ENCODE measurements at places on chromosomes 16 and 17.

GRCh38 chr17:38674014-38674748 is 576 bp downstream of the EPOP start:
- DNase-seq = peak; percentile 60

DNA sequence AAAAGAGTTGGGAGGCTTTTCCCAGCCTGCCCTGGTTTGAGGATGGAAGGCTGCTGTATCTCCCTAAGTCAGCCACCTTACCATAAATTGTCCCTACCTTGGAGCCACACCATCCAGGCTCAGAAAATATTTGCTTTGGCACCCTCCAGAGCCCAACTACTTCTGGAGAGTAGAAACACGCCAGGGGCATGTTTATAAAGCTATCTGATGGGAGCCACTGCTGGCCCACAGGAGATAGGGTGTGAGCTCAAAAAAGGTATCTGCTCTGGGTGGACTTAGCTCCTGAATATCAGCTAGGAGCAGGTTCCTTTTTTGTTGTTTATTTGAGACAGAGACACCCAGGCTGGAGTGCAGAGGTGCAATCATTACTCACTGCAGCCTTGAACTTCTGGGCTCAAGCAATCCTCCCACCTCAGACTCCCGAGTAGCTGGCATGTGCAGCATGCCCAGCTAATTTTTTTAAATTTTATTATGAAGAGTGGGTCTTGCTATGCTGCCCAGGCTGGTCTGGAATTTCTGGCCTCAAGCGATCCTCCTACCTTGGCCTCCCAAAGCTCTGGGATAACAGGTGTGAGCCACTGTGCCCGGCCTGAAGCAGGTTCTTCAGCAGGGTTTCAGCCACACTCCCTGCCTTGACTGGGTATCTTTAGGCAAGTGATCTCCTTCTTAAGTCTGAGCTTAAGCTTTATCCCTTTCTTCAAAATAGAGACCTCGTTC is 147.1 kb downstream of the SALL1 start:
- DNase-seq = no peak

DNA sequence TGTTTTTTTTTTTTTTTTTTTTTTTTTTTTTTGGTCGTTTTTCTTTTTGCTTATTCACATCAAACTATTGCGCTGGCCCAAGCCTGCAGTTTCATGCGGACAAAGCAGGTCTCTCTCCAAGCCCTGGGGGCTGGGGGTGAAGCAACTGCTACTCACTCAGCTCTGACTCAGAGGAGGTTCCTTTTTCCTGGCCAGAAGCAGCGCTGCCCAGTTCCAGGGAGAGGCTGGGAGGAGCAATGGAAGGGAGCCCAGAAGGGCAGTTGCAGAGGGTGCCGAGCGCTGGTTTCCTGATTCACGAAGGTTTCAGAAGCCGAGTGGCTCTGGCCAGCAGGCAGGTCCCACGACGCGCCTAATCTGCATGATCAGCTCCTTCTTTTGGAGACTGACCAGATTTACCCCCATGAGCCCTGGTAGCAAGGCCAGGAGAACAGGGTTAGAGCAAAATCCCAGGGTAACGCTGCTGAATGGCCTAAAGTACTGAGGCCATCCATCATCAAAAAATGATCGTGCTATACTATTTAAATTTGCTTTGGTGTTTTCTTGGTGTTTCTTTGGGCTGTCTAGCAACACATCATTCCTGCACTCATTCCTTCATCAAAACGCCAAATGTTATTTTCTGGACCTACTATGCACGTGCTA is 144.7 kb upstream of the SOX9 start:
- no peak for DNase-seq

DNA sequence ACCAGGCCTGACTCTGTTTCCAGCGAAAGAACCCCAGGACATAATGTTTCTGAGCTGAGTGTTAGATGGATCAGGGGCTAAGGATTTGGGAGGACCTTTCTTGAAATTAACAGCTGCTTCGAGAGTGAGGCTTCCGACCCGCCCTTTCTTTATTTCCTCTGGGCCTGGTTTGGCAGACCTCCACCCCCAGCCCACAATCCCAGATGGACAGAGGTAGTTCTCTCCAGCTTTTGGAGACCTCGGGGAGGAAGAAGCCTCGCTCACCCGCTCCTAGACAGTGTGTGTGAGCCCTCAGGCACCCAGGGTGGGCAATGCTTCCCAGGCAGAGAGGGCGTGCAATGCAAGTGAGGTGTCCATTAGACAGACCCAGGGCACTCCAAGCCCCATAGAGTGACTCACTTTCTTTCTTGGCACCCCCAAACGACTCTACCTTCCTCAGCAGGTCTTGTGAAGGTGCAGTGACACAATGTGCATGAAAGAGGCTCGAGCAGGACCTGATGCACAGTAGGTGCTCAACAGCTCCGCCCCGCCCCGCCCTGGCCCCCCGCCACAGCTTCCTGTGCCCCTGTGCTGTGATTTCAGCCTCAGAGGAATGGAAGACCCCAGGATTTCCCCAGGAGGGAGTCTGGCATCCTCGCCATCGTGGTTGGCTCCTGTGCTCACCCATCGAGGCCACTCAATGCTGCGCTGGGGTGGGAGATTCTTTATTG is 50.7 kb upstream of the TOB1 start:
- DNase-seq = no peak

Data from activated CD4-positive, alpha-beta memory T cell treated with anti-CD3 and anti-CD28 coated beads for 36 hours (primary cell).